ENCODE measurements at places on chromosomes 16 and 17. TPM values are rescaled to one million over a fixed set of nuclear protein-coding genes. Genes with fewer than 3 reads are reported as not detected.

The EME1 gene
- 4.9 TPM for polyA plus RNA-seq

- peak; percentile 98 for DNase-seq
Observed at GRCh38 chr16:67660564-67661028, at the start of gene PARD6A. Gene PARD6A, plus strand, starts transcription at chr16:67660960. Its CDS starts 79 bp downstream, at chr16:67661039.

- no peak for DNase-seq
Observed at GRCh38 chr17:17043461-17044271, 1.4 kb downstream of the MPRIP start.

DNA sequence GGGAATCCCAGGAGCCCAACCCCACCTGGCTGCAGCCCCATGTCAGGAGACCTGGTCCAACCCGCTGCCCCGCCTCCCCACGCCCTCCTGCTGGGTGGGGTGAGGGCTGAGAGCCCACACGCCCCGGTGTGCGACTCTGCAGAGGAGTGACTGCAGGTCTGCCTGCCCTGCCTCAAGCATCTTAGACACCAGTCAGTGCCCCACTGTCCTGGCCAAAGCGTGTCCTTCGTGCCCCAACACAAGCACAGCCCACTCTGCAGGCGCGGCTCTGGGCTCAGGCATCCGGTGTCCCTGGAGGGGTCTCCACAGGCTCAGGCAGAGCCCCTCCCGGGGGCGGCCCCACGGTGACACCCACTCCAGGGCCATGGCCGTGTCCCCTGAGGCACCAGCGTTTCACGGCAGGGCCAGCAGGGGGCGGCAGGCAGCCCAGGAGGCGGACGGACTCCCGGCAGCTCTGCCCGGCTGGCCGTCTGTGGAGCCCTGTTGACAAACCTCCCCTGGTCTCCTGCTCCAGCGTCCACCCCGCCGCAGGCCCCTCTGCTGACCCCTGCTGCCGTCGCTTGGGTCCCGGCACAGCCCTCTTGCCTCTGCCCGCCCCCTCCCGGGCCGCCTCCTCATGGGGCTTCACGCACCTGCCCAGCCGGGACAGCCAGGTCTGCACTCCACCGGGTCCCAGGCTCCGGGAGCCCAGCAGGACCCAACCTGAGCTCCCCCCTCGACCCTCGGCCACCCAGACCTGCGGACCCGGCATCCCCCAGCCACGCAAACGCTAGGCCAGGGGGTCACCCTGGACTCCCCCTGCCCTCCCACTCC, 8.6 kb upstream of the UBE2I start:
- no peak for DNase-seq

DNA sequence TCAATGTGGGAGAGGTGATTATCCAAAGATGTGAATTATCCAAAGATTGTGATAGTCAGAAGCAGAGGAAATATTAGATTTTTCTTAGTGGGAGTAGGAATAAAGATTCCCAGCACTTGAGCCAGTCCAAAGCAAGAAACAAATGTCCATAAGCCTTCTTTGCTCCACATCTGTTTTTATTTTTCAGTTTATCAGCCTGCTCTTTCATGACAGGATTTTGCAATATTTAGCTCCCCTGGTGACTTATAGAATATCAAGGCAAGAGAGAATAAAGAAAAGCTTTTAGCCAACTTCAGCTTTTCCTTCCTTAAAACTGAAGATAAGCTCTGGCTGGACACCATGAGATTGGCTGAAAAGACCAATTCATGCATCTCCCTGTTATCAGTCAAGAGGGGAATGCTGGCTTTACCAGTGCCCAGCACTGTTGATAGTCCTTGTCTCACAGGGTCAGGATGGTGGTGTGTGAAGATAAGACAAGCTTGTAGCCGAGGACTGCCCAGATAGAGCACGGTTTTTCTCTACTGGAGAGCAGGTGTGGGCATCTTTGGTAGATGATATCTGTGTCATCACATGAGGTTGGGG, 706.5 kb downstream of the KCNJ2 start:
- no peak for DNase-seq

The CACNA1G gene
- 4.8 TPM for polyA plus RNA-seq

DNA sequence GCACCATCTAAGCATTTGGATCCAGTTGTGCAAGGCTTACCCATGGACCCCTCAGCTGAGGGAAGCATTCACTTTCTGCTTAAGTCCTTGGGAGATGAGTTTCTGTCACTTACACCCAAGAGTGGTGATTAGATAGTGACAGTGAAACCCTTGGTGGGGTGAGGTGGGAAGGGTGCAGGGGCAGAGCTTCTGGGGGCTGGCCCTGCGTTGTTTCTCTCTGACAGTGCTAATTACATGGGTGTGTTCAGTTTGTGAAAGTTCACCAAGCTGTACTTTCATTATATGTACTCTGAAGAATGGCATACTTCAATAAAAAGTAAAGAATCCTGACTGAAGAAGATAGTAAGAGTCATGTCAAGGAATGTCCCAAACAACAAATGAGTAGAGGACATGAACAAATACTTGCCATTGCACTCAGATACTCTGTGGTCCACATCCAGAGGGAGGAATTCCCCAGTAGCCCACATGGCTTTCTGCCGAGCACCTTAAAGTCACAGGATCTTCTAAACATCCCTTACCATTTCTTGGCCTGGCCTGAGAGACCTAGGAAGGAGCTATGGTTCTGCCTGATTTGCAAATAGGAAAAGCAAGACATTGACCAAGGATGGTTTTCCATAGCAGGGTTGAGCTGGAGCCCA, 8.4 kb downstream of the CHST6 start:
- no peak for DNase-seq

DNA sequence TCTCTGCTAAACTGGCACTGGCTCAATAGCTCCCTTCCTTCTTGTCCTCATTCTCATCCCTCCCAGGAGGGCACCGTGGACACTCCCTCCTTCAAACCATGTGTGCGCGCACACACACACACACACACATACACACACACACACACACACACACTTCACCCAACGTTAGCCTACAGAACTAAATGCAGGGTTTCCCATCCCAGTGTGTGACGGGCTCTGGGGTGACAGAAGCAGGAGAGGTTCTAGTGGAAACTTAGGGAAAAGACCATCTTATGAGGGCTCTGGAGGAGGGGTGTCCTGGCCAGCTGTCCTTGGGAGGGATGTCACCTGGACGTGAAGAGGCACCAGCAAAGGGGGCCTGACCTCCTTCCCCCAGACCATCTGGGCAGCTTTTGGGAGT, 19.7 kb downstream of the OSBPL7 start:
- DNase-seq = no peak

The WDR81 gene
- polyA plus RNA-seq = 21.4 TPM

The ALDOC gene
- 1.8 TPM for polyA plus RNA-seq

GRCh38 chr17:17752821-17753321, 71.6 kb downstream of the RAI1 start:
- no peak for DNase-seq

DNA sequence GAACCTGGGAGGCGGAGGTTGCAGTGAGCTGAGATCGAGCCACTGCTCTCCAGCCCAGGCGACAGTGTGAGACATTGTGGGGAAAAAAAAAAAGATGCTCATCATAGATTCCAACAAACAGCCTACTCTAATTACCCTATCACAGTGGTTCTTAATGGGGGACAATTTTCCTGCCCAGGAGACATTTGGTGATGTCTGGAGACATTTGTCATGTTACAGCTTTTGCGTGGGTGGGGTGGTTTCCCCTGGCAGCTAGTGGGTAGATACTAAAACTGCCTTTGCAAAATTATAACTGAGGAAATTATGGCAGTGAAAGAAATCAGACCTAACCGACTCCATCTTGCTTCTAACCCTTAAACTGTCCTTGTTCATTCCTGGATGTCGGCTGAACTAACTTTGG, 92.5 kb upstream of the RBL2 start:
- DNase-seq = no peak

- DNase-seq = no peak
Observed at GRCh38 chr17:39679521-39680192, 8.2 kb downstream of the PGAP3 start.

The HBM gene
- polyA plus RNA-seq = 9.6 TPM

DNA sequence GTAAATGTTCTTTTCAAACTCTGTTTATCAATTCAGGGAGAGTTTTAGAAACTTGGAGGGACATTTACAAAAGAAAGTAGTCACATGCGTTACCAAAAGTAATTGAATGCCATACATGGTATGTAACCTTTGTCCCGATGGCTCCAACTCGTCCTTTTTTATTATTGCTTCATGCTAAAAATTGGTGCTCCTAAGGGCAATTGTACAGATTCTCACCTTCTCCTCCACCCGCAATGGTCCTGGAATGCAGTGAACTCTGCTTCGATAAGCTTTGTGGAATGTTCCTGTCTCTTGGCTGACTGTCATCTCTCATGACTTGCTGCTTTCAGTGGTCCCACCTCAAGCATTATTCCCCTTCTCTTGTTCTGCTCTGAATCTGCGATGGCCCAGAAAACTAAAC, 20.9 kb downstream of the GNAO1 start:
- no peak for DNase-seq

DNA sequence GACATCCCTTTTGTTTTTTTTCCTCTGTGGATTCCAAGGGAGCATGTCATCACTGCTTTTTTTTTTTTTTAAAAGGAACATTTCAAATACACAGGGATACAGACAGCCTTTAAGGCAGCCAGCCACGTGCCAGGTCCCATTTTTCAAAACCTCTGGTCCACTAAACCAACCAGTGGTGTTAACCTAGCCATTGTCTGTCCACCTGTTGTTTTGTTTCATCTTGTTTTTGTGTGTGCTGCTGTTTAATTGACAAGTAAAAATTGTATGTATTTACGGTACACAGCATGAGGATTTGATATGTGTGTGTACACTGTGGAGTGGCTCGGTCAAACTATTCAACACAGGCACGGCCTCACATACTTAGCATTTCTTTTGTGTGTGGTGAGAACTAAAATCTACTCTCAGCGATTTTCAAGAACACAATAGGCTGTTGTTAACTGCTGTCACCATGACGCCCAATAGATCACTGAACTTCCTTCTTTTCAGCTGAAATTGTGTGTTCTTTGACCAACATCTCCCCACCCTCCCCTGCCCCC, 19.2 kb downstream of the TMEM114 start:
- DNase-seq = no peak

The CYB5D1 gene
- 8.2 TPM for polyA plus RNA-seq

The KRTAP2-1 gene
- polyA plus RNA-seq = not detected

The INCA1 gene
- 4.9 TPM for polyA plus RNA-seq

DNA sequence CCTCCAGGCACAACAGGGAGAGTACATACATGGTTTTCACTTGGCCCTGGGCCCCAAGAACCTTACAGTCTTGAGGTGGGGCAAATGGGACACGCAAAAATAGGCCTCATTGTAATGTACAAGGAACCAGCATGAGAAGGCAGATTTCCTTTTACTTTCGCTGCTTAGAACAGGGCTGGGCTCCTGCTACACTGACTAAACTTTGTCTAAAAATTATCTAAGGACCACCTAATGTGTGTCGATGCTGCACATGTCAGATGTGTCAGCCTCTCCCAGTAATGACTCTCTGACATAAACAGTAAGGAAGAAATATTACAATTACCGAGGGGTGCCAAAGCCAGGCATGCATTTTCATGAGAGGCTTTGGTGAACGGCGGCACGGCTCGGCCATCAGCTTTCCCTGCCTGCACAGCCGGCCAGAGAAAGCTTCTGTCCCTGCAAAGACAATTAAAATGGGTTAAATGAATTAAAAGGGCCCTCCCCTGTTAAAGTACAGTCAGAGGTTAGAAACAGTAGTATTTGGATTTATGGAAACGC, 224.2 kb upstream of the IRX3 start:
- peak; percentile 16 for DNase-seq

GRCh38 chr17:1256699-1257098, 13.5 kb upstream of the BHLHA9 start:
- no peak for DNase-seq

The UBALD1 gene
- 25.1 TPM for polyA plus RNA-seq

DNA sequence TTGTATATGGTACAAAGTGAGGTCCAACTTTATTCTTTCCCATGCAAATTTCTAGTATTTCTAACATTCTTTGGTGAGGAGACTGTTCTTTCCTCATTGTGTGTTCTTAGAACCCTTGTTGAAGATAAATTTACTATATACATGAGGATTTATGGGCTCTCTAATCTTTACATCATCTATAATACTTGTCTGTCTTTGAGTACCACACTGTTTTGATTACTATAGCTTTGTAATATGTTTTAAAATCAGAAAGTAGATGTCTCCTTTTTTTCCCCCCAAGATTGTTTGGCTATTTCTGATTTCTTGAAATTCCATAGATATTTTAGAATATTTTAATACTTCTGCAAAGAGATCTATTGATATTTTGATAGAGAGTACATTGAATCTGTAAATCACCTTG, 23.7 kb downstream of the ZNF267 start:
- DNase-seq = no peak

DNA sequence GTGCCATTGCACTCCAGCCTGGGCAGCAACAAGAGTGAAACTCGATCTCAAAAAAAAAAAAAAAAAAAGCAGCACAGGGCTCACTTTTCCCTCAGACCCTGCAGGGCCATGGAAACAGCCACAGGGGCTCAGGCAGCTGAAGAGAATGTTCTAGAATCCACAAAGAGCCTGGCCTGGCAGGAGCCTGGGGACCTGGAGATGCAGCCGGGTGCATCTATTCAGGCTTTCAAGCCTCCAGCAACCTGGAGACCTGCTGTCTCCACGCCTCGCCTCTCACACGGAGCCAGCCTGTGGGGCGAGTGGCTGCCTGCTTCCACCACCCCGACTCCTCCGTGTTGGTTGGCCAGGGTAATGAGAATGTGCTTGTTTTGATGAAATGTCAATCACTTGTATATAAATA, 44.0 kb upstream of the MEAK7 start:
- DNase-seq = no peak

The AGRP gene
- polyA plus RNA-seq = not detected

DNA sequence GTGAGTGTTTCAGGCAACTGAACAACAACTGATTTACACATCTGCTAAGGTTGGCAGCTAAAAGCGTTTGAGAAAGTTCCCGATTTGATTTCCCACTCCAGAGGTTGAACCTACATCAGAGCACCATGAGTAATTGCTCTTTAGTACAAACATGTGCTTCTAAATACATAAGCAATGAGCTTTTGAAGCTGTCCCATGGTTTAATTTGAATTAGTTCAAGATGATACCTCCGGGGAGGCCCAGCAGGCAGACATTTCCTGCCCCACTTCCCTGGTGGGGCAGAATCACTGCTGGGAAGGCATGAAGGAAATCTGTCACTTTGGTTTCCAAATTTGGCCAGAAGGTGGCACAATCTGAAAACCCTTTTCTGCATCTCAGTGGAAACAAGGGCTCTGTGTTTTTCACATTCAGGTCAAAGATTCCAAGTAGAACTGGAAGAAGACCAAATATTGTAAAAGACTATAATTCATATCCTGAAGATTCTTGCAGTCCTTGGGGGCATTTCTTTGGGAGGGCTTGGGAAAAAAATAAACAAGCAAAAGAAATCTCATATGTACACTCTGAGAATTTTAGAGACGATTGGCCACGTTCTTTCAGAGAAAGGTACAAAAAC, 176.2 kb upstream of the FAM20A start:
- peak; percentile 87 for DNase-seq

DNA sequence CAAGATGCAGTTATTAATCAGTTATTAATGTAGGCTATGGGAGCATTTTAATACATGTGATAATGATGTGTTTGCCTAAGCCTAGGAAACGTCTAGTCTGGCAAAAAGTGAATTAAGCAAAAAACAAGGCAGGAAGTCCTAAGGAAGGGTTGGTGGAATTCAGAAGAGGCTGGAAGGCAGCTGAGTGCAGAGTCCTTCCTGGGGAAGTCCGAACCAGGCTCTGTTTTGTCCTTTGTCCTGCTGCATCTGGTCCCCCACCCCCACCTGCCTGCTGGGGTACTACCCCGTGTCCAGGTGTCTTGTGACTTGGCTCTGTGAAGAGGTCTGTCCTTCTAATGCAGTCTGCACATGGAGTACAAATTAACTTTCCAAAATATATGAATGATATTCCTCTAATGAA, 1.5 kb upstream of the MYH10 start:
- DNase-seq = no peak
